ENCODE measurements at places on chromosomes 6 and 20.

- no peak for DNase-seq
Measured at GRCh38 chr6:107560657-107561056, 70.7 kb downstream of the SOBP start.

DNA sequence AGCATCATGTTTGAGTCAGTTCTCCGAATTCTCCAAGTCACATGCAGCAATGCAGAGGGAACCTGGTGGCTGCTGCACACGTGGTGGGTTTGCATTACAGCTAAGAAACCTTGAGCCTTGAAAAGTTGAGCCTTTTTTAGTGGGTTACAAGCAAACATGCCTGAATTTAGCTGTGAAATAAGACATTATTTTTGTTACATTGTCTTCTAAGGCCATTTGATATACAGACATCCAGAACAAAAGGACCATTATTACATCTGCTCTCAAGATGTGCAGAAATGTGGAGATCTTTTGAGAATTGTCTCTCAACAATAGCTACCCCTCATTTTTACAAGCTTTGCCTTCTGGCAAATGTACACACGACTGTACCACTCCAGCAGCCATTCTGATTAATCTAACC lies 720.5 kb upstream of the SLC35B3 start:
- no peak for DNase-seq

- peak; percentile 80 for DNase-seq
Measured at GRCh38 chr6:111427341-111428116, 55.5 kb downstream of the REV3L start.

- DNase-seq, result no peak
Measured at GRCh38 chr6:84016029-84016428, 17.5 kb upstream of the MRAP2 start.

DNA sequence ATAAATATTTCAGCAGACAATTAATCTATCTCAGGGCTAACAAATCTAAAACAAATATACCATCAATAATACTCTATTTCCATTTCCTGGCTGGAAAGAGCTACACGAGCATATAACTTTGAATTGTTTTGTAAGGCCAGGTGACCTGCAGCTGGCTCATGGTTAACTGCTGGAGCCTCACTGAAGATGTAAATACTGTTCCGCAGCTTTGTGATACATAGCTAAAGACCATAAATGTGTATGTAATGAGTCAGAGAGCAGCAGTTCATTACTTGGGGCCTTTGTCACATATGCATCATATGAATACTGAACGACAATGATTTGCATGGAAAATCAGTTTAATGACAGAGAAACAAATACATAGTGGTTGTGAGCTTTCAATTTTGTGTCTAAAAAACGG lies 109.4 kb upstream of the CCN2 start:
- no peak for DNase-seq

DNA sequence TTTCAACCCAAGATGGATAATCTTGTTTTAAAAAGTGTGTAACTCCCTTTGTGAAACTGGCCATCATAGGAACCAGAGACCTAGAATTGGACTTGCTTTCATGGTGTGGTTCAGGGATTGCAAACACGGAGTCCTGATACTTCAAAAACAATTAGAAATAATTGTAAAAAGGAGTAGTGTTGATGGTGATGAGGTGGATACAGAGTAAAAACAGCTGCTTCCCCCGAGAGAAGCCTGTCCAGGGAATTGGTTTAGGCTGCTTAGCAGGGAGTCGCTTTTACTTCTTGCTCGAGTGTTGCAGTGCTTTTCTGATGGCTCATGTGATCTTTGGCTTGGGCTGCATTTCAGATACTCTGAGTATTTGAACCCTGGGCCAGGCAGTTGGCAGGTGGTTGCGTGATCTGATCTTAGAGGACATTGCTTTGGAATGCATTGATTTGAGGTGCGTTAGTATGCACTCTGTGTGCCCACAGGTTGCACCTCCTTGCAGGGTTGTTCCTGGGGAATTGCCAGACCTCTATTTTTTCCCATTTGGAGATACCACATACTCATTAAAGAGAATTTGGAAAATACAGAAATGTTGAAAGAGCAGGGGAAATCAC lies 19.5 kb downstream of the KIF3B start:
- DNase-seq, result no peak

DNA sequence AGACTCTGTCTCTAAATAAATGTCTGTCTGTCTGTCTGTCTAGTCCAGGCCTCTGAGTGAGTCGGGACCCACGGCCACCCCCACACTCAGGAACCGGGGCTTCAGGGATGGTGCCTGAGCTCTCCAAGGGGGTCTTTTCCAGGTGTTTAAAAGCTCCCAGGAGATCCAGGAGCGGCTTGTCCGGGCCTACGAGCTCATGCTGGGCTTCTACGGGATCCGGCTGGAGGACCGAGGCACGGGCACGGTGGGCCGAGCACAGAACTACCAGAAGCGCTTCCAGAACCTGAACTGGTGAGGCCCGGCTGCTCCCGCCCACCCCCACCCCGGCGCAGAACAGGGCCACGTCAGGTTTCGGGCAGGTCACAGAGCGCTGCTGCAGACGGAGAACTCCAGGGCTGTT lies 5.5 kb upstream of the COL9A3 start:
- DNase-seq, result no peak

- DNase-seq, result no peak
Measured at GRCh38 chr6:73299151-73299971, 36.4 kb upstream of the KHDC1 start.

GRCh38 chr6:149231778-149232177 lies 85.7 kb upstream of the TAB2 start:
- no peak for DNase-seq

DNA sequence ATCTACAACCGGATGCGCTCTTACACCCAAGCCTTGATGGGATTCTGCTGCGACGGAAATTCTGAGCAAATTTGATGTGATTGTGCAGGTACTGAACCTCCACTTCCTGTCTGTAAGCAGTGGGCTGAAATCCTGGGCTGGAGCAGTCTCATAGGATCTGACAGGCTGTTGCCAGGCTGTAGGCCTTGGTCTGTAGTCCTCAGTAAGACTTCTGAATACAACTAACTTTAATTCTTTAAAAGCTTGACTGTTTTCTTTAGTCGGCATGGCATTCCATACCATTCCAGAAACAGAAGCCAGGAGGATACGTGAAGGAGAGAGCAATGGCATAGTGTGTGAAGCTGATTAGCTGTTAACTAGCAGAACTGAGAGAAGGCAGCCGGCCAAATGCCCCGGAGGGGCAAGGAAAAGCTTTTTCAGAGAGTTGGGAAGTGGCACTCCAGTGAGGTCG lies 68.3 kb downstream of the ADTRP start:
- peak; percentile 53 for DNase-seq

GRCh38 chr20:24584538-24585356 lies 115.3 kb downstream of the SYNDIG1 start:
- DNase-seq, result peak; percentile 59

DNA sequence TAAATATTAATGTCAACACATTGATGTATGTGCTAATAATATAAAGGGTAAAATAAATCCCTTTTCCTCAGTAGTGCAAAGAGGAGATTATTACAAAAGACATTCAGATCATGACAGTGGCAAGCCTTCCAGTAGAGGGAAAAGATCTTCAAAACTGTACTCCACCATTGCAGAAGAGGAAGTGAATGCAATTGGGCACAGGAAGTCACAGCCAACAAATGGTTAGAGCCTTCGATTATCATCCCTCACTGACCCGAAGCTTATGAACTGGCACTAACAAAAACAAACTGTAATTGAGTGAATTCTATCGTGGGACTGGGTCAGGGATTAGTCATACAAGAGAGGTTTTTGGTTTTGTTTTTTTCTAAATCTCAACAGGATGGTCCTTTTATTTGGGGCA lies 39.3 kb upstream of the SCGN start:
- DNase-seq, result no peak

DNA sequence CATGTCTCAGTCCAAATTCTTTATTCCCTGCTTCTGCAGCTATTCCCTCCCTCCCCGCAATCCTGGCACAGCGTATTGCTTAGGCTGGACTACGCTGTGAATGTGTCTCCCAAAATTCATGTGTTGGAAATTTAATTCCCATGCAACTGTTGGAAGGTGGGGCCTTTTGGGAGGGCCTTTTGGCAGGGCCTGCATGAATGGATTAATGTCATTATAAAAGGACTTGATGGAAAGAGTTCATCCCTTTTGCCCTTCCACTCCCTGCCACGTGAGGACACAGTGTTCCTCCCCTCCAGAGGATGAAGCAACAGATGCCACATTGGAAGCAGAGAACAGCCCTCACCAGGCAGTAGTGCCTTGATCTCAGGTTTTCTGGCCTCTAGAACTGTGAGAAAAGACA lies 20.4 kb upstream of the NOTCH4 start:
- DNase-seq, result no peak

DNA sequence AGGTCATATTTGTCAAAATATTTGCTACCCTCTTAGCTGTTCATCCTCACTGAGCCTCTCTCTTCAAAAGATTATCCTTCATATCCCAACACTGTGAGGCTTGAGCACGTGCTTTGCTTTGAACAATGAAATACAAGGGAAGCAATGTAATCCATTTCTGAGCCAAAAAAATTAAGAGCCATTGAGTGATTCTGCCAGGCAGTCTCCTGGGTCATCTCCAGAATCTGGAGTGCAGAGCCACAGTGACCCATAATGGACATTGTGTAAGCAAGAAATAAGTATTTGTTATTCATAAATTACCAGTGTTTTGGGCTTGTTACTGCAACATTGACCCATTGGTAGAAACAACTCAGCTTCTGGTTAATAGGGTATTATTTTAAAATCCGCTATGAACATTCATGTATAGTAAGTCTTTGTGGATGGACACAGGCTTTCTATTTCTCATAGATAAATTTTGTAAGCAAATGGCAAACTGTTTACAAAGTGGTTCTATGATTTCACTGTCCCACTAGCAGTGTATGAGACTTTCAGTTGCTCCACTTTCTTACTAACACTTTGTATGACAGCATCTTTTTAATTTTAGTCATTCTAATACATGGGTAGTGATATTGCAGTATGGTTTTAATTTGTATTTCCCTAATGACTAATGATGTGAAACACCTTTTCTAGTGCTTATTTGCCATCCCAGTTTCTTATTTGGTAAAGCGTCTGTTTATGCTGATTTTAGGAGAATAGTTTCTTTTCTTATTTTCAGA lies 358.2 kb downstream of the PLCB1 start:
- no peak for DNase-seq

DNA sequence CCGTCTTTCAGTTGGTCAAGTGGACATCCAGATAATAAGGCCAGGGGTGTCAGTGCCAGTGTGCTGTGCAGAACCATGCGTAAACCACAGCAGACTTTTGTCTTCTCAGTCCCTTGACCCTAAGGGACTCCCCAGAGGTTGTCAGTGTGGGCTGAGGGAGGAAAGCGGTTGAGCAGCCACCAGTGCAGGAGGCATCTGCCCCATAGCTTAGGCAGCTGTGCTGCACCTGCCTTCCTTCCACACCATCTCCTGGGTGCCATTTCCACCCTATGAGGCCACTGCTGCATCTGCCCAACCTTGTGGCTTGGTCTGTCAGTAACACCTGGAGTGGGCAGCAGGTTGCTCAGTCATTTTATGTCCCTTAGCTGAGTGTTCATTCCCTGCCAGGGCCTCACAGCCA lies 26.0 kb downstream of the PRPF6 start:
- DNase-seq, result no peak

DNA sequence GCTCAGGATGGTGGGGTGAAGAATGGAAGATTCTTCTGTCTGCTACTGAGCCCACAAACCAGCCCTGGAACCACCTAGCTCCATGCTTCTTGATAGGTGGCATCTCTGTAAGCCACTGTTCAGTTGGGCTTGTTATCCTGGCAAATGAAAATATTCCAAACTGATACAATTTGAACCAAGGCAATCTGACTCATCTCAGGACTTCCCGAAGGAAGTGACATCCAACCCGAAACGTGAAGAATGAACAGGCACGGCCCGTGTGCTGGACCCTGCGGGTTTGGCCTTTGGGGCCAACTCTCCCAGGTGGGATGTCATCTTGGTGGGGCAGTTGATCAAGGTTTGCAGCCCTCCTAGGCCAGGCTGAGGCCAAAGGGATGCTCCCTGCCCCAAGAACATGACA lies 160.3 kb downstream of the PREX1 start:
- DNase-seq, result no peak

DNA sequence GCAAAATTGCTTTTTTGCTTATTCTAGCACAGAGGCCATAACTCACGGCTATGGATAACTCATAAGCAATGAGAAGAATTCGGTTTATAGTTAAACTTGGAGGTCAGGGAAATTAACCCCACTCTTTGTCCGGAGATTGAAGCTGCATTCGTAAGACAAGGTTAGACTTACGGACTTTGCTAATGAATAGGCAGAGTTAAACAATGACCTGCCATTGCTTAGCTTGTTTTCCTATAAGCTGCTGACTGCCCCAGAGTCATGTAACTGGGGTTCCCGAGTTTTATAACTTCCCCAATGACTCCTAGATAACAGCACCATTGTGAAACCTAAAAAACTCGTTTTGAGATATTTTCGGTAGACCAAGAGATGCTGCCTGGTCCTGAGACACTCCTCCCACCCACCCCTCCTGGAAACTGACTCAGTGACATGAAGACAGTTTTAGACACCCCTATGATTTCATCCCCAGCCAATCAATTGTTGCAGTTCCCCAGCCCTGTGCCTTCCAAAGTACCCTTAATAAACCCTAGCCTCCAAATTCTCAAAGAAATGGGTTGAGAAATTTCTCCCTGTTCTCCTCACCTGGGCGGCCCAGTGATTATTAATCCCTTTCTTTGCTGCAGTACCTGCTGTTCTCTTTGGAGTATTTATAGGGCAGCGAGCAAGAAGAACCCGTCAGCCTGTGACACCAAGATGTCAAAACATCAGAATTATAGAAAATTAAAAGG lies 33.1 kb upstream of the MCUR1 start:
- DNase-seq, result peak; percentile 19

DNA sequence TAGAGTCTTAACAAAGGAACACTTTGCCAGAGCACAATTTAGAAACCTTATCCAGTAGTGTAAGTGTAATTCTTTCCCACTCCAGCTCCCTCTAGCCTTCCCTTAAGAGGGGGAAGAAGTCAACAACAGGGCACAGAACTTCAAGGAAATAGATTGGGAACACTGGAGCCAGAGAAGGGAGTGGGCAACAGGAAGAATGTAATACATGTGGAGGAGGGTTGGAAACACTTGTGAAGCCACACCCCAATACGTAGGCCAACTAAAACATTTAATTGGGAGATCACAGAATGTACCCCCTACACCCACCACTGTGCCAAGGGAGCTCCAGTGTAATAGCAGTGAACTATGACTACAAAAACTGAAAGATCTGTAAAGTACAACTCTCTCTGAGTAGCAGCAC lies 735.7 kb upstream of the HS3ST5 start:
- DNase-seq, result no peak

GRCh38 chr20:41058674-41059635 lies 30.3 kb downstream of the TOP1 start:
- no peak for DNase-seq

GRCh38 chr20:10476319-10476724 lies 41.2 kb downstream of the SLX4IP start:
- peak; percentile 21 for DNase-seq

- no peak for DNase-seq
Measured at GRCh38 chr6:80144753-80145315, 38.4 kb downstream of the BCKDHB start.

- DNase-seq, result no peak
Measured at GRCh38 chr6:158262082-158262481, 50.2 kb upstream of the TULP4 start.

GRCh38 chr6:72683797-72684196 lies 61.9 kb downstream of the KCNQ5 start:
- DNase-seq, result no peak

GRCh38 chr20:34062570-34063482 lies 49.2 kb downstream of the EIF2S2 start:
- DNase-seq, result no peak

GRCh38 chr6:166194914-166195859 lies 27.5 kb upstream of the TBXT start:
- no peak for DNase-seq

- DNase-seq, result peak; percentile 7
Measured at GRCh38 chr6:170122651-170123050, 168.2 kb downstream of the DLL1 start.

GRCh38 chr20:574297-574942 lies 30.8 kb upstream of the CSNK2A1 start:
- no peak for DNase-seq

Data from kidney tubule cell (primary cell).